Activated CD4-positive, CD25-positive, alpha-beta regulatory T cell treated with anti-CD3 and anti-CD28 coated beads, Interleukin-2, amount 50 U/mL, for 16 hours (primary cell): ENCODE measurements at places on chromosomes 3 and 15.

DNA sequence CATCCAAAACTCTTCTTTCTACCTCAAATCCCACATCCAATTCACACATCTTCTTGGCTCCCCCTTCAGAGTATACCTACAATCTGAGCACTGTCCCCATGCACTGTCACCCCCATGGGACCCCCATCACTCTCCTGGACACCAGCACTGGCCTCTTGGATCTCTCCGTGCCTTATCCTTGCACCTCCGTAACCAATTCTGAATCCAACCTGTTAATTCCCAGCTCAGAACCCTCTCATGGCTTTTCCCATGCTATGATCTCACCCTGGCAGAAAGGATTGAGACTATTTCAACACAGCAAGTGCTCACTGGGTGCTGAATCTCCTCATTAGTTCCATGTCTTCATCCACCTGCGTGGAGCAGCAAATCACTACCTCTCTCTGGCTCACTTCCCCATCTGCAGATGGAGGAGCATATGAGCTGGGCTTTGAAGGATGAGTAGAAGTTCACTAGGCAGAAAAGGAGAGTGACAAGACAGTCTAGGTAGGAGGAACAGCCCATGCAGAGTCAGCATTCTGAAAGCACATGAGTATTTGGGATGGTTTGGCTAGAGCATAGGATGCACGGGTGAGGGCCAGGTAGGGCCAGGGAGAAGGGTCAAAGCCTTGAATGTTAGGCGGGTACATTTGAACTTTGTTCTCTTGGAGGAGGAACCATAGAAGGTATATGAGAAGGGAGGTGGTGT, 48.7 kb downstream of the SLC6A6 start:
- no peak for DNase-seq

DNA sequence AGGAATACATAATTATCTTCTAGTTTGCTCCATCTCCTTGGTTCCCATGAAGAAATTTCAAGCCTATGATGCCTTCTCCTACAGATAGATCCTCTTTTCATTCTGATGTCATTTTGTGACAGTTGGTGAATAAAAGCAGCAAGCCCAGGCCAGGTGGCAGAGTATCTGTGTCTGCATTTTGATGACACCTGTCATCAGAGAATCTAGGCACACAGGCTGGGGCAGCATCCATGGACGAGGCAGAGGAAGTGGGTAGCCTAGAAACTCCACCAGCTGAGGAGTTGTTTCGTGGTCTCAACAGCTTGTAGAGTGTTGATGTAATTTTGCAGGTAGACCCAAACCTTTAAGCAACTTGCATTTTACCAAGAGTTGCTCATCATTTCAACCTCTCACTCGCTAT, 269.8 kb downstream of the FEZF2 start:
- no peak for DNase-seq

GRCh38 chr3:195238081-195238571, 32.8 kb downstream of the XXYLT1 start:
- no peak for DNase-seq

DNA sequence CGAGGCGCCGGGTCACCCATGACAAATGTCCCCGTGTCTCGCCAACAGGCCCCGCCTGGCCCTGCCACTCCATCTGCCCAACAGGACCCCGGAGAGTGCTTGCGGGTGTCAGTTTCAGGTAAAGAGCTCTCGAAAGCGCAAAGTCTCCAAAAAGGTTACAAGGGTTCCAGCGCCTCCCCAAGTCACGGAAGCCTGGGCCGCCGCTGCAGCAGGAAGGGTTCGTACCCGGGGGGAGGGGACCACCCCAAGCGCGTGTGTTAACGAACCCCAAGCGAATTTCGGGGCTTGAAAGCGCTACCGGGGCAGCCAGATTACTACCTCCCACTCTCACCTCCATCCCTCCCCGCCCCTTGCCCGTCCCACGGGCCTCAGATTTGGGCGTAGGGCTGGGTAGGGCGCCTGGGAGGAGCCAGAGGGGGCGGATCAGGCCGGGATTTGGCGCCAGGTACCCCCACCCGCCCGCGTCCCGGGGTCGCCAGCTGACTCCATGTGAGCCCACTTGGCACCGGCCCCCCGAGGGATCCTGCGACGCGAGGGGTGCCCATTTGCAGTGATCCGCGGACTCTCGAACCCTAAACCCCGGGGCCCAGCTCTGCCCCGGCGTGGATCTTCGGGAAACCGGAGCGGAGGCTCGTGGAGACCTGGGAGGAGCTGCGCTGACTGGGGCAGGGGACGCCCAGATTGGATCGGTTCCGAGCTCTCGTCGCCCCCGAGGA, 85.9 kb downstream of the NR2F2 start:
- DNase-seq = no peak

DNA sequence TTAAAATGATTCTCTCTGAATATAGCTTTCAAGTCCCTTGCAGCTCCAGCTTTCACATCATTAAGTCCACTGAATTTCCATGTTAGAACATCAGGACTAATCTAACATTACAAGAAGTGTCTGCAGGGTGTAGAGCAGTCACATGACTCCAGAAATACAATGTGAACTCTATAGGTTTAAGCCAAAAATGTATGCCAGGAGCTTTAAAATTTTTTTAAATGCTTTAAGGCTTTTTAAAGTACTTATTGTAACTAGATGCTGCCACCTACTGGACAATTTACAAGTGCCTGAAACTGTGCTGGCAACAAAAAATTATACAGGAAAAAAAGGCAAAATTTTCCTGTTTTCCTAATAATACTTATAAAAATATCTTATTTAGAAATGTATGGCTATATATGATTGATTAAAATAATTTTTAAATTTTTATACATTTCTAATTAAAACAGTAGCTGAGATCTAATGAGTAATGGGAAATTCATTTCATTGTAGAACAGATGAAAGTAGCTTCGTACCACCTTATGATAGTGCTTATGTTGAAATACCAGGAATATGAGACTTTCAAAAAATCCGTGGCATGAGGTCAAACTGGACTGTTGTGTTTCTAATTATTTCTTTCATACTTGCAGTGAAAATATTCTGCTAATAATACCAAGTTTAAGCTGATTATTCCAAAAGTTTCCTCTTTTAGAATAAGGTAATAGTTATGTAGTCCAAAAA, 25.7 kb downstream of the FSIP1 start:
- DNase-seq = no peak

GRCh38 chr3:171753025-171753472, 57.2 kb downstream of the PLD1 start:
- DNase-seq = no peak

DNA sequence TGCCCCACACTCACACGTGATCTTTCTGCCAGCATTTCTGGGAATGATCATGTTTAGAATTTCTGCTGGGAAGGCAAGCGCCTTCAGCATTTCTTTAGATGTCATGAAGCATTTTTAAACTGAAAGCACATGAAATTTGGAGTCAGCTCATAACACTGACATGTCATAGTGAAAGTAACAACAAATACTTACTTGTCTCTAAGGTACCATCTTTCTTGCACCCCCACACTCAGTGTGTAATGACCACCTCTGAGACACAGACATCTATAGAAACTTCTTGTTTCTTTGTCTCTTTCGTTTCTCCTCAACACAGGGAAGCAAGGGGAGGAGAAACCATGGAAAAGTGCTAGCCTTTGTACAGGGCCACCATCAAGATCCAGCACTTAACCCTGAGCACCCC, 171.7 kb downstream of the RORA start:
- DNase-seq = no peak

GRCh38 chr3:157204431-157204830, 44.5 kb upstream of the CCNL1 start:
- no peak for DNase-seq

GRCh38 chr3:24867783-24868182, 373.1 kb upstream of the THRB start:
- DNase-seq = no peak

GRCh38 chr3:128424508-128425069, 42.1 kb downstream of the DNAJB8 start:
- no peak for DNase-seq

DNA sequence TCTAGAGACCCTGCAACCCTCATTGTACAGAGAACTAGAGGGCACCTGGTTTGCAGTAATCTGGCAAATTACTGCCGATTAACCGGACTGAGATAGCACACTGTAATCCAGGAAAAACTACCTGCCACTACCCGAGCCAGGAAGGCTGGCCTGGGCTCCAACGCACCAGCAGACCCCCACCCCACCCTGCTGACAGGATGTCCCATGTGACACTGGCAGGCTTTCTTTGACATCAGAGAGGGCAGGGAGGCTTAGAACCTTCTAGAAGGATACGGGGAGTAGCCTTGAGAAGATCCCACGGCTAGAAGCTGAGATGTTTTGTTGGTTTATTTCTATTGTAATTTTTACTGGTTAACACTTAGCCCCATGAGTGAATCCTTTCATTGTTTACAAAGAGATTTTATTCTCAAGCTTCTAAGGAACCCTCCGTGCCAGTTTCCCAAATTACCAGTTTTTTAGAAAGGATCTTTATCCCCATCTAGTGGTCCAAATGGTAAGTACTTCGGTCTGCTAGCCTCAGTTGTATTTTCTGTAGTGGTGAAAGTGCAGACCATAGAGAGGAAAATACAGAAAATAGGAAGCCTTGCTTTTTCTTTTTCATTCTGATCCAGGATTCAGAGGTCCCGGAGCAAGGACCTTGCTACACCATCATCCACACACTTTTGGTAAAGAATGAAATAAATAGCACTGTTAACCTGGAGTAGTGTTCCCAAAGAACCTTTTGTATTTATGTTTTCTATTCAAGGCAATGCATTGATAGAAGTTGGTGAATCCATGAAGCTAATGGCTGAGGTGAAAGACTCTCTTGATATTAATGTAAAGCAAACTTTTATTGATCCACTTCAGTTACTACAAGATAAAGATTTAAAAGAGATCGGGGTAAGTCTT, 81.9 kb upstream of the ADAMTSL3 start:
- DNase-seq = no peak

DNA sequence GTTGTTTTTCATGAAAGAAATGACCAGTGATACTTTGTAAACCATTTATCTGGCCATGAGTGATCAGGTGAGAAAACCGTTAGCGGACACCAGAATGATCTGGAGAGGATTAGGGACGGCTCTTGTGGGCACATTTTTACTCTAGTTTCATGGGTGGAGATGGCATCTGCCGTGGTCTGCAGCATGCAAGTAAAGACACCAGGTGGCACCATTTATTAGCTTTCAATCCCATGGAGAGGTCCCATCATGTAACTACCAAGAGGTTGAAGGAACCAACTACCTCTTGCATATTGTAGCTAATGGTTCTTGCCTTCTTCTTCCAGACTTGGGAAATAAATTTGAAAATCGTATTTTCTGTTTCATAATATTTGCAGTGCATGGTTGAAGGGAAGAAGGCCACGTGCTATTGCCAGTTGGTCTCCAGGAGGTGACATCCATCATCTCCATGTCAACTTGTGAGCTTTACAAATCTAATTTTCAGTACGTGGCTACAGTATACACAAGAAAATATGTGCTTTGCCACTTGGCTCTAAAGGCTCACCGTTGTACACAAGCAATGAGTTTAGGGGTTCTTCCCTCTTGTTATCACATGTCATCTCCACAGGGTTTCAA, 1.5 kb upstream of the MAPKBP1 start:
- peak; percentile 32 for DNase-seq

GRCh38 chr15:64854526-64854925, 12.8 kb downstream of the PLEKHO2 start:
- DNase-seq = no peak

GRCh38 chr3:161682715-161683114, 186.1 kb downstream of the OTOL1 start:
- DNase-seq = no peak

- DNase-seq = no peak
These were observed 348 bp upstream of the DPP8 start for GRCh38 chr15:65517866-65518207.

DNA sequence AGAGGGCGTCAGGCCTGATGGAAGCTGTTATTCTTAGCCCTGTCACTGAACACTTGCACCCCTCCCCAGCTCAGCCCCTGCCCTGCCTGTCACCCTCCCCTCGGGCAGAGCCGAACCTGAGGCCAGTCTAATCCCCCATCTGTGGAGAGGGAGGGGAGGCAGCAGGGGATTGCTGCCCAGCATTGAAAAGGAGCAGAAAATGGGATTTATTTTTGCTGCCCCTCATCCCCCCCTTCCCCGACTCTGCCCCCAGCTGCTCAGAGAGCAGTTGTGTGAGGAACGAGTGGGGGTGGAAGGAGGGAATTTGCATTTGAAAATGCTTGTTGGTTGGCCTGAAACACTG, 71.6 kb downstream of the EPHB3 start:
- no peak for DNase-seq
